ENCODE measurements at places on chromosomes 4 and X. TPM values are rescaled to one million over a fixed set of nuclear protein-coding genes. Genes with fewer than 3 reads are reported as not detected.

The HMGN5 gene
- 2.0 TPM for total RNA-seq

- DNase-seq, result no peak
These were observed 1060.8 kb downstream of the FAT4 start for GRCh38 chr4:126375462-126376054.

The RAB33B gene
- 12.2 TPM for total RNA-seq

DNA sequence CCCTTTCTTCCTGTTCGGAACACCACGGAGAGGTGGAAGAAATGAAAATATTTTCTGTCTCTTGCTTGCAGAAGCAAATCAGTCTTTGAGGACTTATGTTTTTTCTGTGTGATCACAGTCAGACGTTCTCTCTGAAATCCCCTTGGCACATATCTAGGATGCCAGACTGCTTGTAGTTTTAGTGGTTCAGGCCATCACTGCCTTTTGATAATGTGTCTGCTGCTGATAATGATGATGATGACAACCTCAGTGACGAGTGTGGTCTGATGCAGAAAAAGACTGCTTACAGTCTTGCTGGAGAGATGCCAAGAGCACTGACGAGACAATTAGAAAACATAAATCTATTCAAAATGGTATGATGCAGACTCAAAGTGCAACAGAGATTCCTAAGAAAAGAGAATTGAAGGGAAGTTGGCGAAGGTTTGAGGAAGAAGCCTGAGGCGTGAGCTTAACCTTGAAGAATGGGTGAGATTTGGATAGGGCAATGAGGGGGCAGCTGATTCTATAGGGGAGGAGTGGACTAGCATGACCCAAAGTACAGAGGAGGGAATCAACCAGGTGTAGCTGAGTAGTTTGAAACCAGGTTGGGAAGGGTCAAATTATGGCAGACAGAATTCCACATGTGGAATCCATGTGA lies 7.9 kb downstream of the RAB33A start:
- peak; percentile 72 for DNase-seq

GRCh38 chrX:46321676-46322075 lies 223.5 kb downstream of the ZNF674 start:
- DNase-seq, result no peak

- no peak for DNase-seq
These were observed 945.1 kb downstream of the ADGRL3 start for GRCh38 chr4:62145276-62145675.

- DNase-seq, result peak; percentile 37
These were observed 21.2 kb downstream of the SPRY1 start for GRCh38 chr4:123417813-123418212.

The UGT2A3 gene
- not detected for total RNA-seq

The PHKA1 gene
- total RNA-seq, result 3.5 TPM

- no peak for DNase-seq
These were observed 1126.6 kb downstream of the FAT4 start for GRCh38 chr4:126441173-126442035.

GRCh38 chrX:103941201-103941975 lies 21.0 kb upstream of the TMSB15B start:
- peak; percentile 68 for DNase-seq

The SMPX gene
- total RNA-seq, result not detected

DNA sequence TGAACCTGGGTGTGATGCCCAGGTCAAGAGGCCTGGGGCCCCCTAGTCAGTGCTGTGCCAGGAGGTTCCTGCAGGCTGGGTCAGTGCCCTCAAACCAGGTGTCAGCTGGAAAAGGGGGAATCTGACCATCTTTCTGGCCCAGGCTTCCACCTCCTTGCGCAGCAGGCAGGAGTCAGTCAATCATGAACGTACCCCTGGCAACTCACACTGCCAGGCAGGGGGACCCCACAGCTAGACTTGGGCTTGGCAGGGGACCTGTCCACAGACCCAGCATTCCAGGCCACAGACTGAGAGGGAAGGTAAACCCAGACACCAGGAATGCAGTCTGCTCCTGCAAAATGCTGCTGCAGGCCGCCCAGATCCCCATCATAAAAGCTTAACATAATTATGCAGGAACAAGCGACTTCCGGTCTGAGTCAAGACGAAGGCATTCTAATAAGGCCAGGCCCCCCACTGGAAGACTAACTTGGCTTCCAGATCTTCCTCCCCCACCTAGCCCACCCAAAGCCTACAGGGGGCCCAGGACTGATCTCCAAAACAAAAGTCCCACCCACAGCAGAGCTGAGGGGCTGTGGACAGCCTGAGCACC lies 156.3 kb downstream of the BCOR start:
- no peak for DNase-seq

DNA sequence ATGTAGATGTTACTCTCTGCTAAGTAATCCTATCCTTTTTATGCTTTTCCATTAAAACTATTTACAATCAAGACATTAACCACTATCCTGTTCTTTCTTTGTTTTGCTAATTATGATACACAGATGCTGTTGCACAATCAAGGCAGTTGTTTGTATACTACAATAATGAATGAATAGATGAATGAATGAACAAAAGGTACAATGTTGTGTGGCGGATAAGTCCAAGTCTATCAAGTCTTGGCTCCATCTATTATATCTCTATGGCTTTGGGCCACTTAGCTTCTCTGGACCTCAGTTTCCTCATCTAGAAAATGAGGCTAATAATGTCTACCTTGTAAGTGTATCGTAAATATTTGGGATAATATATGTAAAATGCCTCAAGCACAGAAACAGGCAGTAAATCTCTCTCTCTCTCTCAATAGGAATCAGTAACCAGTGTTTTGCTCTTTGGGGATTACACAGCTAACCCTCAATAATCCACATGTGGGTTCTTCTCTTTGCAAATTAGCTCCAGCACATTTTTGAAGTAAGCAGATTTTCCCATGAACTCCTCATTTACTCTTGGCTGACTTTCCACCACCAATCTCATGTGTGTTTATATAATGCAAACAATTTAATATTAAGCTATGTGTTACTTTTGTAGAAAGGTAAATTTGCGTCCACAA lies 27.8 kb upstream of the TSPAN5 start:
- no peak for DNase-seq

DNA sequence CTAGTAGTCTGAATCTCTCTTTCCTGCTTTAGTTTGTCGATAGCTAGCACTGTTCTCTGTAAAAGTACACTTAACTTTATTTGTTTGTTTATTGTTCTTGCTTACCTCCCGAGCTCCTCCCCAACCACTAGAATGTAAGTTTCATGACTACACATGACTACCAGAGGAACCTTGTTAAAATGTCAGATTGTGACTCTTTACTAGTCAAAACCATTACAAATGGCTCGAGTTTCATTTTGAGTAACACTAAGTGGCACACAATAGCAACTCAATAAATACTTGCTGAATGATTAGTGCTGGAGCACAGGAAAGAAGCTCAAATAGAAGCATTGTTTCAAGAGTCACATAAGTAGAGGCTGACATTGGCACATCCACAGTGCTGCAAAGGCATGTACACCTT lies 116.1 kb downstream of the MAPK10 start:
- no peak for DNase-seq

DNA sequence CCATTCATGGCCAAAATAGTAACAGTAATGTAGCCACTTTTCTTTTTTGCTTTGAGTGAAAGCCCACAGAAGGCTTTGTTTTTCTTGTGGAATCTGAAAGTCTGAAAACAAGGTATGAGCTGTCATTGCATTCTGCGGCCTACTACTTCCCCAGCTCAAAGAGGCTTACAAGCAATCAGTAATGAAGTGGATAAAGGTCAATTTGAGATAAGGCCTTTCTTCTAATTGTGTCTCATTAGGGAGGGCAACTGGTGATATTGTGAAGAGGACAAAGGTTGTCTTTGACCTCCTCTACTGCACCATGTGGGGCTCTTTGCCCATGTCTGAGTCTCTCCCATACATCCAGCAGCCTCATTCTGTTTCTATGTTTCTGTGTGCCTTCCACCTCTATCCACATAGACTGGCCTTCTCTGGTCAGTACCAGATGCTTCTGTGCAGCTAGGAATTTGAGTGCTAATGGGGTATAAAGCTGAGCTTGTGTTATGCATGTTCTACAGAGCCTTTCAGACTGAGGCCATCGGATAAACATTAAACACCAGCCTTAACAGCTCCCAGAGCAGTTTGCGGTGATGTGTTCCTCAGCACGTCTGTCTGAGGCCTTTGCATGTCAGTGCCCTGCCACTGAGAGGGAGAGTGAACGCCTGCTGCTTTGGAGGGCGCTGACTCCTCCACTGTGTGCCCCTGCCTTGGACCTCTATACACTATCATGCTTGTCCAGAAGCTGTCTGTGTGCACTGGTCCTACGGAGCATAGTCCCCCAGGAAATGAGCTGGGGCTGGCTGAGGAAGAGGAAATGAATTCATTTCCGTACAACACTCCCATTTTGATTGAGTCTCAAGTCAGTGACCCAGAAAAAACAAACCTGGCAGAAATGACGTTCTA lies 80.2 kb downstream of the SH2D1A start:
- DNase-seq, result no peak

DNA sequence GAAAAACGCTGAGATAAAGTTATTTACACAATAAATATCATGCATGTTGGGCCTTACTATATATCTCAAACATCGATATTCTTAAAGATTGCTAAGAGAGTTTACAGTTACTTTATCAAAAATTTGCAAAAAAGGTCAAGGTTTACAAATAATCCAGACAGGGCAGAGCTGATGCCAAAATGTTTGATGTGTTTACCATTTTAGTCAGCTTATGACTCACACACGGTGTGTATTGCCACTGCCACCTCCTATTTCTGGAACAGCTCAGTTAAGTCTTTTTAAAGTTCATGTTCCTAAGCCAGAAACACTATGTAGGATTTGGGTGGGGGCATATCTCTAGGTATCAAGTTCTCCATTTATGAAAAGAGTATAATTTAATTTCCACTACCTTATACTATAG lies 580.6 kb downstream of the INPP4B start:
- DNase-seq, result peak; percentile 76

The BST1 gene
- total RNA-seq, result 54.9 TPM

- DNase-seq, result no peak
These were observed 23.6 kb upstream of the GPRASP1 start for GRCh38 chrX:102627640-102628039.

The TGIF2LX gene
- total RNA-seq, result not detected

The MXD4 gene
- 73.5 TPM for total RNA-seq

GRCh38 chr4:7356667-7357310 lies 77.9 kb downstream of the PSAPL1 start:
- DNase-seq, result no peak

GRCh38 chr4:80139671-80140070 lies 57.6 kb upstream of the PRDM8 start:
- DNase-seq, result no peak

The GPR82 gene
- total RNA-seq, result not detected

- DNase-seq, result peak; percentile 80
These were observed 180.7 kb downstream of the PDGFC start for GRCh38 chr4:156790866-156791265.

The MAGEC1 gene
- not detected for total RNA-seq

DNA sequence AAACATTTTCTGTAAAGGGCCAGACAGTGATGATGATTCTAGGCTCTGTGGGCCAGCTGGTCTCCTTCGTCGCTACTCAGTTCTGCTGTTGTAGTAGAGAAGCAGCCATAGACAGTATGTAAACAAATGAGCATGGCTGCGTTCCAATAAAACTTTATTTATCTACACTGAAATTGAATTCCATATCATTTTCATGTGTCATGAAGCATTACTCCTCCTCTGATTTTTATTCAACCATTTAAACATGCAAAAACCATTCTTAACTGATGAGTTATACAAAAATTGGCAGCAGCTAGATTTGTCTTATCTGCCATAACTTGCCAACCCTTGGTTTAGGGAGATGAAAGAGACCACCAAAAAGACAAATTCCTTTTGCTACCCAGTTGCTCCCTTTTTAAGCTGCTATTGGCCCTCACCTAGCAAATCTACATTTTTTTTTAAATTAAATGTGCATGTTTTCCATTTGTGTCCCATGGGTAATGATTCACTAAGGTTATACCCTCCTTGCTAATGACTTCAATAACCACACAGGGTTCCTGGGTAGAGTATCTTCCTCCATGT lies 309.9 kb downstream of the DHX15 start:
- peak; percentile 54 for DNase-seq

The TBC1D14 gene
- total RNA-seq, result 65.1 TPM

The SOX3 gene
- total RNA-seq, result not detected

The CDKN2AIP gene
- 8.3 TPM for total RNA-seq

DNA sequence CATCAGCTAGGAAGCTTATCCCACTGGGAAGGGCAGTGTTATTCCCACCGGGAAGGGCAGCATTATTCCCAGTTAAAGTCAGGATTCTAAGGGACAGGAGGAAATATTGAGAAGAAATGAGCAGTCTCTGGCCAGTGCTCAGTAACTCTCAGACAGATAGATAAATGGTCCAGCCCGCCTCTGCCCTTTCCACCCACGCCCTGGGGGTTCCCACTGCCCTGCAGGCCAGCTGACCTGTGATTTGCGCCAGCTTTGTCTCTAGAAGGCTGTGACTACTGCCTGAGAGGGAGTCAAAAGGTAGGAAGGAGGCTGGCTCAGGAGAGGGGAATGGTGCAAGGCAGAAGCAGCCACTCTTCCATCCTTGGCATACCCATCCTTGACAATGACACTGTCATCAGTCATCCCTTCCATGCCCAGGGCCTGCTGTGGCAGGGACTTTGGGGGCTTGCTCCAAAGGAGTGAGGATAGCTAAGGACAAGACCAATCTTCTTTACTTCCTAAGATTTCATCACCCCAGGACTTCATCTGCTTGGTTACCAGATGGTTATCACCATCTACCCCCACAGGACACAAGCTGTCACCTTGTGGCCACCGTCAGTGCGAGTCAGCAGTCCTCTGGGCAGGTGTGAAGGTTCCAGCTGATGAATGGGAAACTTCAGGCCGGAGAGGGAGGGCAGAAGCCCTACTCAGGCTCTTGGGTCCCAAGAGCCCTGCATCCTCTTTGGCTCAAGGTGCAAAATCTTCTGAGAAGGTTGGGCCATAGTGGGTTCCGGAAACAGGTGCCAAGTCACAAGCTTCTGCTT lies 49.5 kb downstream of the SEPSECS start:
- DNase-seq, result no peak

- peak; percentile 100 for DNase-seq
These were observed 41.8 kb downstream of the FNIP2 start for GRCh38 chr4:158810487-158811215.

The NLGN4X gene
- 0.08 TPM for total RNA-seq

The DCK gene
- 35.2 TPM for total RNA-seq

The SULT1B1 gene
- total RNA-seq, result 1.3 TPM

DNA sequence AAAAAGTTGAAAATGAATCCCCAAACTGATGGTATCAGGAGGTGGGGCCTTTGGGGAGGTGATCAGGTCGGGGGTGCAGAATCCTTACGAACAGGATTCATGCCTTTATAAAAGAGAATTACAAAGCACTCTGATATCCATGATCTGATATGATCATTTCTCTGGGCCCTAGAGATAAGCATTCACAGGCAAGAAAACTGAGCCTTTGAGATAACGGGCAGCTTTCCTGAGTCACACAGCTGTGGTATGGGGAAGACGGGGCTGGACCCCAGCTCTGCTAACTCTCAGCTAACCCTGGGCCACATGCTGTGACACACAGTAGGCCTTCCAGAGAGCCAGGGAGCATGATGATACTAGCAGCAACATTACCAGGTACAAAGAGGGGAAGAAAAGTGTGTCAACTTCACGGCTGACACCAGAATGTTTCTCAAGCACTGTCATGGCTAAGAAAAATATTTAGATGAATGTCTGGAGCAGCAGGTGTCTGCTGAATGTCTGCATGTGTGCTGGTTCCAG lies 85.1 kb downstream of the SLC2A9 start:
- DNase-seq, result no peak

All from fibroblast of the aortic adventitia (primary cell).